ENCODE measurements at places on chromosomes 7 and 10.

DNA sequence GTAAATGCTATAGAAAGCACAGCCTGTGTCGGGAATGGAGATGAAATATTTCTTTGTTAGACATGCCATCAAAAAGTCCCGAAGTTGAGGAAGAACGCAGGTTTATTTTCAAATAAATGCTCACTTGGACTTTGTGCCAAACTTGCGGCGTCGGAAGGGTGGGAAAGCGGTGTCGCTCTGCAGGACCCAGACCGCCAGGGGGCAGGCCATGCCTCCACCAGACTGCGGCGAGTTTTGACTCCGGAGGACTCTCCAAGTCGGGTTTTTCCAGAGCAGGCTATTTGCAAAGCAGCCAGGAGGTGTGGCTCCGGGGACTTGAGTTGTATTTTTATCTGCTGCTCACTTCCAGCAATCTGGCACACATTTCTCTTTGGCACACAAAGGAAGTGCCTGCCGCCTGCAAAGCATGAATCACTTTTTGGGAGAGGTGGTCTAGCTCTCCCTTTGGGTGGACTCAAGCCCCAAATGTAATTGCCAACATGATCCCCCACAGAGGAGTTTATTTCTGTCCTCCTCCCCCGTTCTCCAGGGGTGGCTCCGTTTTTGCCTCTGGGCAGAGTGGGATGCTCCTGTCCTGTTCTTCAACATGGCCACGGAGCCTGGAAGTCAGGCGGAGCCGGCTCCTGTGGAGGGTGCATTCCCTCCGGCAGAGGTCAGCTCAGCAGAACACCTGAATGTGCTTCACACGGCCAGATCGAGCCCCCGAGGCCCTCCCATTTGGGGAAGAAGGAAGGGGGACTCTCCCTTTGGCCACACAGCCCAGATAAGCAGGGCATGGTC, 82.3 kb upstream of the GPR26 start:
- no peak for DNase-seq

- no peak for DNase-seq
Observed at GRCh38 chr10:130631142-130632096, 495.2 kb downstream of the GLRX3 start.

GRCh38 chr10:50540826-50541122, 83.0 kb downstream of the SGMS1 start:
- DNase-seq = no peak

DNA sequence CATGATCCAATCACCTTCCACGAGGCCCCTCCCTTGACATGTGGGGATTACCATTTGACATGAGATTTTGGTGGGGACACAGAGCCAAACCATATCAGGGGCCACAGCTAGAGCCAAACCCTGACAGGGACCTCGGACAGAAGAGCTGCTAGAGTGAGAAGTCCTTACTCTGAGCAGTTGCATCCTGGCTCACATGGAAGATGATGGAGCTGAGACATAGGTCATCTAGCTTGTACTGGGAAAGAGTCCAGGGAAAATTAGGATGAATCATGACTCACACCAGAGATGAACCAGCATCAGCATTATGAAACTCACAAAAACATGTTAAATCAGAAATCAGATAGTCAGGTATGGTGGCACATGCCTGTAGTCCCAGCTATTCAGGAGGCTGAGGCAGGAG, 12.8 kb upstream of the FMC1 start:
- no peak for DNase-seq

GRCh38 chr7:85851571-85852193, 664.8 kb upstream of the SEMA3D start:
- DNase-seq = no peak

DNA sequence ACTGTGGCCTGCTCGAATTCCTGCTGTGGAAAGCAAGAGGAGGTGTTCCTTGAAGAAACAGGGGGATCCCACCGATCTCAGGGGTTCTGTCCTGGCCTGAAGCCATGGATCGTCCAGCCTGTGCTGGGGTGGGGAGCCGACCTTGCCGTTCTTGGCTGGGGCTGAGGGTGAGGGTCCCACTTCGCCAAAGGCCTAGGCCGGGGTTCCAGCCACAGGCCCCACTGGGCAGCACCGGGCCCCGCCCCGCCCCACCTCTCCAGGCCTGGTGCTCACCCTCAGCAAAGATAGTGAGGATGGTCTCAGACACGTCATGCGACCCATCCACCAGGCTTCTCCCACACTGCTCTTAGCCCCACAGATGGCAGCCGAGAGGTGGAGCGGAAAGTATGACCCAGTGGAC, 51.4 kb upstream of the ZNF716 start:
- no peak for DNase-seq

- no peak for DNase-seq
Observed at GRCh38 chr10:132329565-132330485, 2.2 kb upstream of the LRRC27 start.
